Left colon (tissue), 2 donors: ENCODE measurements at places on chromosomes 12 and 14. TPM values are rescaled to one million over a fixed set of nuclear protein-coding genes. Genes with fewer than 3 reads are reported as not detected.

Gene PTHLH
- total RNA-seq = not detected

Gene KLRK1
- total RNA-seq = 0.92 TPM

DNA sequence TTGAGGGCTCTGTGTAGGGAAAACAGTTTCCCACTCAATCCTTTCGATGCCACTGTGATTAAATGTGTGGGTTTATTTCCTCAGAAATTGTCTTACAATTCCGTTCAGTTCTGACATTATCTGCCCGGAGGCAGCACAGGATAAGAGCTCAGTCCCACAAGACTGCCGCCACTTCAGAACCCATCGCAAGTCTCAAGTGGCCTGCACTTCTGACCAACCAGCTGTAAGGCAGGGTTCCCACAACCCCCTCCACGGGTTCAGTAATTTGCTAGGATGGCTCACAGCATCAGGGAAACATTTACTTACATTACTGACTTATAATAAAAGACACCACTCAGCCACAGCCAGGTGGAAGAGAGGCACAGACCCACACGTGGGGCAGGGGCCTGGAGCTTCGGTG is 17.2 kb downstream of the BDKRB2 start:
- DNase-seq = no peak

DNA sequence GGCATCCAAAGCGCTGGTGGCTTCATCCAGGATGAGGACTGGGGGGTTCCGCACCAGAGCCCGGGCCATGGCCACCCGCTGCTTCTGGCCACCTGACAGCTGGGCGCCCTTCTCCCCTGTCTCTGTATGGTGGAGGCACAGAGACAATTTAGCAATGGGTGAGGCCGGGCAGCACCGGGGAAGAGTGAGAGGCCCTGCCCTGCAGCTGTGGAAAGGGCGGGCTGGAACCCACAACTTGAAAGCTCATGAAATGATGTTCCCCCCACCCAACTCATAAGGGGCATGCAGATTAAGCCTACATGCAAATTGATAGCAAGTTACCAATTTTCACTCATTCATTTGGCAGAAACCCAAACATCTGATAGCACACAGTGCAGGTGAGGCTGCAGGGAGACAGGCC is 34.1 kb downstream of the ABCB9 start:
- no peak for DNase-seq

GRCh38 chr14:51008446-51008845 is 64.2 kb upstream of the PYGL start:
- DNase-seq = no peak

Gene NYNRIN
- 11.7 TPM for total RNA-seq

GRCh38 chr12:93526786-93527428 is 45.6 kb upstream of the SOCS2 start:
- no peak for DNase-seq

DNA sequence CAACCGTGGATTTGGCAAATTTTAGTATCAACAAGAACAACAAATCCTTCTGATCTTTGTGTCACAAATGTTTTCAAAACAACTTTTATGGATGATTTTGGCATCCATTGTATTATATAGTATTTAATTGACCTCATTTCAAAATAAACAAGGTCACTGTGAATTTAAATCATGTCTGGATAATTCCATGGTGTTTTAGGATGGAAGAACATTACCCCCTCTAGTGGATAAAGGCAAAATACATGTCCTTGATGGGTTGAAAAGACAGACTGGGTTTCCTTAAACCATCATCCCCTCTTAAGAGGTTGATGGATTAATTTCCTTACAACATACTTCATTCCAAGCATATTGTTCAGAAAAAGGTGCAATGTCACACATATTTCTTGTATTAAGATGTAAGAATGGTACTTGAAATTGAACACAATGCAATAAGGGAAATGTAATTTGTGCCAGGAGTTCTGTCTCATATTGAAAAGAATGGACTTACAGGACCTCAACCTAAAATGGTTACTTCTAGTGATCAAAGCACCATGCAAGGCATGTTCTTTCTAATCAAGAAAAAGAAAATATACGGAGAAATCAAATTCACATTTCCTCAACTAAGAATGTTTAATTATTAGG is 352.0 kb downstream of the BCAT1 start:
- DNase-seq = no peak

- no peak for DNase-seq
Observed at GRCh38 chr14:96764012-96764411, 33.2 kb upstream of the VRK1 start.

- peak; percentile 29 for DNase-seq
Observed at GRCh38 chr14:74083784-74084276, 423 bp downstream of the ALDH6A1 start.

Gene SRRM4
- not detected for total RNA-seq

- no peak for DNase-seq
Observed at GRCh38 chr14:68544081-68544892, 248.6 kb downstream of the ZFP36L1 start.

- no peak for DNase-seq
Observed at GRCh38 chr12:121334513-121335343, 17.5 kb downstream of the ANAPC5 start.

GRCh38 chr12:89484470-89484869 is 40.1 kb downstream of the GALNT4 start:
- no peak for DNase-seq

DNA sequence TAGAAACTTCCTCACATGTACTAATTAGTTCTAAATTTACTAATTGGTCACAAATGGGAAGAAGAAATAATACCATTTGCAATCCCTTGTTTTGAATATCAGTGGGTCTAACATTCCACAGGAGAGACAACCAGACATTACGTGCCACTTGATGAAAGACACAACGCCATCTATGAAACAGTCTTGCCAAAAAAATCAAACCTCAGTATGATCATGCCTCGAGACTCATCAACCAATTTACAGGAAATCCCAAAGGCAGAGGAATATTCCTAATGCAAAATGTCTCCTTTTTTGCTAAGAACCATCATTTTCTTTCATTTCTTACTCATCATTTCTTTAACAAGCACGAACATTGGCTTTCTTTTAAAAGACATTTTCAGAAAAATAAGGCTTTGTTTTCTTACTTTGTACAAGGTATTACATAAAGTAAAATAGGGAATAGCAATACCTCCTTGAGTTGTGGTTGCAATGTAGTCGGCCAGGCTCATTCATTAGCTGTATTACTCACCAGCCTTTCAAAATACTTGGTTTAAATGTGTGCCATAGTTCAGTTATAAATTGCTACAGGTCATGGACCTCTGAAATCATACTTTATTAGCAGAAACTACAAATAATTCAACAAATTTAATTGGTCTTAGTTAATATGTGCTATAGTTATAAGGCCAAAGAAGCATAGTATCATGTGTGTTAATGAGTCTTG is 436.2 kb upstream of the FLRT2 start:
- DNase-seq = no peak

DNA sequence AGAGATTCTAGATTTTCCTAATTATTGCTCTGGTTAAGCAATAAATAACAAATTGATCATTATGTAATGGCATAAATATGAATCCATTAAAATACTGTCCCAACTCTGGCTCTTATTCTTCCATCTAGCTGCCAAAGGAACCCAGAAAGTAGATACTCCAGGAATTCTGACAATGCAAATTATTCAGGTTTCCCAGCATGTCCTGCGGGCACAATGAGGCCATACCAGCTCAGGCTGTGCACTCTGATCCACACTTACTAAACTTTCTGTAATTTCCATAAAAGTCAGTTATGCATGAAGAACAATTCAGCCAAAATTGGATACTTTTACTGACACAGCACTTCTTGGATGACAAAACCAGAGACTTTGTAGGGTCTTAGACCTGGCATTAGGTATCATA is 576.3 kb downstream of the KCNH5 start:
- DNase-seq = no peak

DNA sequence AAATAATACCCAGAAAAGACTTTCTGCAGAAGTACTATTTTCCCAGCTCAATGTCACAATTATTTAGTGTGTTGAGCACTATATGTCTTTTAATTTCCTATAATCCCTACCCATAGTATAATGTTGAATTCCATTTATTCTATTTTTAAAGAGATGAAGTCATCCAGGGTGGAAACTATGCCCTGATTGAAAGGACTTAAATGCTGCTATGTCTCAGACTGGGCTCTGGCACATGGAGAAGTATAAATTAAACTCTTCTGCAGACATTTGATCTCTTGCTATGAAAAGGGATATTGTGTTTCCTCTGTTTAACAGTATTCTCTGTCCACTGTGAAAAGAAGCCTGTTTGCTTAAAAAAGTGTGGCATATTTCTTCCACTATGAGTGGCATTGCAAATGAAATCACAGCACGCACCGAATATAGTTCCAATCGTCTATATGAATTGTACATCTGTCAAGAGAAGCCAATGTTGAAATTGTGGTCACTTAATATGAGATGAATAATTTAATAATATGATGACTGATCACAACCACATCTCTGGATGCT is 192.3 kb downstream of the BCAT1 start:
- DNase-seq = no peak

Gene KRT80
- not detected for total RNA-seq

- DNase-seq = no peak
Observed at GRCh38 chr12:88418856-88419497, 161.3 kb downstream of the KITLG start.

DNA sequence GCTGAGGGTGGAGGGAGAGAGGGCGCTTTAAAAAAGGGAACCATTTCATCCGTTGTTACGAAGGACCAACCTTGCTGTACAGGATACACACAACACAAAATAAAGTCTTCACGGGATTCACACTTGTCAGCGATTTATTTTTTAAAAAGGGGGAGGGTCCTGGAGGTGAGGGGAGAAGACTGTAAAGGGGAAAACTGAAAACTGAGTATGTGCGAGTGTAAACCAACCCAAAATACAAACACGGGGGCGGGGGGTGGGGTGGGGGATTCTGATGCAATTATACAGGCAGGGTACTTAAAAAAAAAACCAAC is 499 bp upstream of the PRKAG1 start:
- DNase-seq = no peak

- DNase-seq = no peak
Observed at GRCh38 chr12:50992819-50993218, 33.4 kb downstream of the SLC11A2 start.

DNA sequence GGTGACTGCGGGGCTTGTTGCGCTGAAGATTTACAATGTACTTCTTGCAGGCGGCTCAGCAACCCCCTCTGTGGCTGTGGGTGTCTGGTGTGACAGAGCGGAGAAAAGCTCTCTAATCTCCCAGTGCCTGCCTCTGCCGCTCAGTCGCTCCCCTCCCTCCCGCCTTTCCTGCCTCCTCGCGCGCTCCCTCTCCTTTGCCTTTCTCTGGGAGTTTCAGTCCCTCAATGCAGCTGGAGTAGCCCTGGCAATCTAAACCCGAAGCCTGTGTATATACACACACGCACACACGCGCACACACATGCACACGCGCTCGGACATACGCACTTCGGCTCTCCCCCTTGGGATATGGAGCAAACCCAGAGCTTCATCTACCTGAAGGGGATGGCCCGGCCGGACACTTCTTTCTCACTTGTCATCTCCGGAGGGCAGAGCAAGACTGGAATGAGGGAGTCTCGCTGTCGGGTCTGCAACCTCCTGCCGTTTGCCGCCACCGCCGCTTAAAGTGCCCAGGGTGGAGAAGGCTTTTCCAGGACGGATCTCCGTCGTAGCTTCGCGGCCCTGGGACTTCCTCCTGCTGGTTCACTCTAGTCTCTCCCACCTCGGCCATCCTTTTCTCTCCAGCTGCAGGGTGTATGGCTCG is 599 bp upstream of the TRHDE start:
- DNase-seq = no peak

DNA sequence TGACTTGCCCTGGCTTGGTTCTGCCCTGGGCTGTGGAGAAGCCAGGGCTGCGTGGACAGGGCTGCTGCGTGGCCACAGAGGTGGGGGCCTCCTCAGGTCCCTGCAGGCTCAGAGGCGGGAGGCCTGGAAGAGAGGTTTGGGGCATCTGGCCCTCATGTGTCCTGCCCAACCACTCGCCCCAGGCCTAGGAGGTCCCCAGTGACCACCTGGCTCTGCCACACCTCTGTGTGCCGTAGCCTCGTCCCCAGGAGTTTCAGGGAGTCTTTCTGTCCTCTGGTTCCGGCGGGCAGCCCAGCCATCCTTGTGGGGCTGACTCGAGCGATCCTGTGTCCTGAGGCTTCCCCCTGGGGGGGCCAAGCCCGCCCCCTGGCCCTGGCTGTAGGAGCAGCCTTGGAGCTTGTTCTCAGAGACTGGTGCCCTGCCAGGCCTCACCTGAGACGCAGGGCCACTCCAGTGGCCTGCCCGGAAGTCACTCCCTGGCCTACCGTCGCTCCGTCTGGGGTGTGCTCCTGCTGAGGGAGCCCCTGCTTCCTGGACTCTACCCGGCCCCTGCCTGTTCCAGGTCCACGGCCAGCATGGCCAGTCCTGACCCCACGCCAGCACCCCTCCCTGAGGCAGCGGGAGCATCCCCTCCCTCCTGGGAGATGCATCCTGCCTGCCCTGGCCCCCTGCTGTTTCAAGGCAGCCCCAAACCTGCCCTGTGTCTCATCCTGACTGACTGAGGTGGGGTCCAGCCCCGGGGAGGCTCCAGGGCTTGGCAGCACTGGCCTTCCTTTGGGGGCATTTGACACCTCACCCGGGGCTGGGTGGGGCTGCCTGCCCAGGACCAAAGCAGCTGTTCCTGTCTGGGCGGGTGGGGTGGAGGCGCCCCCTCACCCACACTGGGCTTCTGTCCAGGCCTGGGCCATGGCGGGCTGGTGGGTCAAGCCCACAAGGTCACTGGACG is 13.9 kb downstream of the ASPG start:
- peak; percentile 26 for DNase-seq

Gene PPM1A
- total RNA-seq = 134 TPM

DNA sequence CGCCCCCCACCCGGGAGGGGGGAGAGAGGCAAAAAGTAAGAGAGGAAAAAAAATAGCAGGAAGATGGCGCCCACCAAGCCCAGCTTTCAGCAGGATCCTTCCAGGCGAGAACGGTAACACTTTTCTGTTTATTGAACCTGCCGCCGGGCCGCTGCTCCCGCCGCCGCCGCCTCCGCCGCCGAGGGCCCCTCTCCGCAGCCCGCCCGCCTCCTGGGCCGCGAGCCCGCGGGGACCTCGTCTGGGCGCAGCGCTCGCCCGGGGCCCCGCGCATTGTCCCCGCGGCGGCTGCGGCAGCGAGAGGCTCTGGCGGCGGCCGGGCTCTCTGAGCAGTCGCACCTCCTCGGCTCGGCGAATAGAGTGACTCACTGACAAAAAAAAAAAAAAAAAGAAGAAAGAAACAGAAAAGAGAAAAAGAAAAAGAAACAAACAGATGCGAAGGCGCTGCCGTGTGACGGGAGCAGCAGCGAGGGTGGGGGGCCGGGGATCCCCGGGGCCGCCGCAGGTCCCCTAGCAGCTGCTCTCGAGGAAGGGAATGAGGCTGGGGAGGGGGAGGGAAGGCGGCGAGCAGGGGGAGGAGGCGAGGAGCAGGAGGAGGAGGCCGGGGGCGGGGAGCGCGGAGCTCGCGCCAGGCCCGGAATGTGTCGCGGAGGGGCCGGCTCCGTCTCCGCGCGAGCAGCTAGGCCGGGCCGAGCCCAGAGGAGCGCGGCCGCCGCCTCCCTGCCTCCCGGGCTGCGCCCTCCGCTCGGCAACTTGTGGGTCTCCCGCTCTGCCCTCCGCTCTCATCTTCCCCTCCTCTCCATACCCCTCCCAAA is 781 bp downstream of the NPAS3 start:
- peak; percentile 61 for DNase-seq

Gene PTCSC3
- total RNA-seq = not detected

Gene BAZ2A
- total RNA-seq = 105 TPM
